Activated naive CD4-positive, alpha-beta T cell (primary cell): ENCODE measurements at places on chromosomes 7 and 10.

- DNase-seq, result no peak
Observed at GRCh38 chr10:8790390-8790789, 735.9 kb downstream of the GATA3 start.

DNA sequence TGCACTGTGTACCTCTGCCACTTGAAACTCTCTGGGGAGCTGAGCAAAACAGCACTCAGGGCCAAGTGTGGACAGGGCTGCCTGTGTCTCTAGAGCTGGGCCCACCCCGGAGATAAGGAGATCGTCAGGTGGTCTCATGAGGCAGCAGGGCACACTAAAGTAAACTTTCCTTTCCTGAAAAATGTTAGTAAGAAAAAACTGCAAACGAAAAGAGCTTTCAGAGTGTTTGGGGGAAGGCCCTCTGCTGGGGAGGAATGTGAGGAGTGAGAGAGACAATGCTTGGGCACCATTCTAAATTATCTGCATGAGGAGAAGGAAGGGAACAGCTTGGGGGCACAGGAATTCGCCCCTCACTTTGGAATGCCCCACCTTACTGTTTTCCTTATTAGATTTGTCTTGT, 127.7 kb downstream of the ATXN7L1 start:
- no peak for DNase-seq

- DNase-seq, result no peak
Observed at GRCh38 chr10:97314671-97315070, 4.4 kb upstream of the FRAT1 start.

DNA sequence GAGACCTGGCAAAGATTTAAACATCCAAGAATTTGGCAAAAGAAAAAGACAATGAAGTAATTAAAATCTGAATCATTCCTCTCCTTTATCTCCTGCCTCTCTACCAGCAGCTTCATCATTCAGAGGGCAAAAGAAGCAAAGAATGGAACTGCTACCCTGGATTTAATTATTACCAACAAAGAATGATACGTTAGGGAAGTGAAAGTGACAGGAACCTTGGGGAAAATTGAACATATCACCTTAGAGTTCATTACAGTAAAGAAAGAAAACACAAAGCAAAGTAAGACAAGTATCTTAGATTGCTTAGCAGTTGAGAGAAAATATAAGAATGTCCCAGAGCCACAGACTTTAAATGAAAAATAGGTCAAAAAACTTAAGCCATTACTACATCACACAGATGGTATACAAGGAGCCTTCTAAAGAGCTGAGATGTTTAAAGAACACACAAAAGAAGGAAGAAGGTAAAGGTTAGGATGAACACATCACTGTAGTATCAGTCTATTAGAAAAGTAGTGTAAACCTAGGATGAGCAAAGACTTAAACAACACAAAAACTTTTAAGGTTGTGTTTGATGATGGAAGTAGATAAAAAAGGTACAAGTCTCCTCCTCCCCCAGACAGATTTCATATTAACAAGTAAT, 17.5 kb downstream of the CTNNA3 start:
- DNase-seq, result no peak

GRCh38 chr10:133318494-133319127, 9.9 kb downstream of the ZNF511 start:
- DNase-seq, result peak; percentile 46

DNA sequence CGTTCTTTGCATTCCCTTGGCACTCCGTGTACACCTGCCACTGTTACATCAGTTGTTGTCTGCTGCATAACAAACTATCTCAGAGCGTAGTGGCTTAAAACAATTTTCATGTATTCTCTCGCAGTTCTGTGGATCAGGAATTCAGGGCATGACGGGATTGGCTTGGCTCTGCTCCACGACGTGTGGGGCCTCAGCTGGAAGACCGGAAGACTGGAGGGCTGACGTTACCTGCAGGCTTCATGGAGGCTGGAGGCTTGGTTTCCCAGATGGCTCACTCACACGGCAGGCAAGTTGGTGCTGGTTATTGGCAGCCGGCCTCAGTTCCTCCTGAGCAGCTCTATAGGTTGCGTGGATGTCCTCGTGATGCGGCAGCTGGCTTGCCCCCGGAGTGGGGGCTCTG, 25.5 kb downstream of the NYAP1 start:
- DNase-seq, result no peak

DNA sequence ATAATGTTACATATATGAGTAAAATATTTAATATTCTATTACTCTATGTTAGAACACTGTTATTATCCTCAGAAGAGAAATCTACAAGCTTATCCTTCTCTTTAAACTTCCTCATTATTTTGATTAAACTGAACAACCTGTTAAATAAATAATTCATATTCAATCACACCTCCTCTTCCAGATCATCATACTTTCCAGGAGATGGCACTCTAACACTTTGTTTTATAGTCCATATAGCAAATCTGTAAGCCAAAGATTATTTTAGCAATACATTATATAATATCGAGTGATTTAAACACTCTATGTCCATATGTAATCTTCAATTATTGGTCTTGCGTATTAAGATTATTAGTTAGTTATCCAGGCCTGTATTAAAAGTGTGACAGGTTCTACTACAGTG, 694.1 kb downstream of the ANKRD7 start:
- DNase-seq, result no peak

DNA sequence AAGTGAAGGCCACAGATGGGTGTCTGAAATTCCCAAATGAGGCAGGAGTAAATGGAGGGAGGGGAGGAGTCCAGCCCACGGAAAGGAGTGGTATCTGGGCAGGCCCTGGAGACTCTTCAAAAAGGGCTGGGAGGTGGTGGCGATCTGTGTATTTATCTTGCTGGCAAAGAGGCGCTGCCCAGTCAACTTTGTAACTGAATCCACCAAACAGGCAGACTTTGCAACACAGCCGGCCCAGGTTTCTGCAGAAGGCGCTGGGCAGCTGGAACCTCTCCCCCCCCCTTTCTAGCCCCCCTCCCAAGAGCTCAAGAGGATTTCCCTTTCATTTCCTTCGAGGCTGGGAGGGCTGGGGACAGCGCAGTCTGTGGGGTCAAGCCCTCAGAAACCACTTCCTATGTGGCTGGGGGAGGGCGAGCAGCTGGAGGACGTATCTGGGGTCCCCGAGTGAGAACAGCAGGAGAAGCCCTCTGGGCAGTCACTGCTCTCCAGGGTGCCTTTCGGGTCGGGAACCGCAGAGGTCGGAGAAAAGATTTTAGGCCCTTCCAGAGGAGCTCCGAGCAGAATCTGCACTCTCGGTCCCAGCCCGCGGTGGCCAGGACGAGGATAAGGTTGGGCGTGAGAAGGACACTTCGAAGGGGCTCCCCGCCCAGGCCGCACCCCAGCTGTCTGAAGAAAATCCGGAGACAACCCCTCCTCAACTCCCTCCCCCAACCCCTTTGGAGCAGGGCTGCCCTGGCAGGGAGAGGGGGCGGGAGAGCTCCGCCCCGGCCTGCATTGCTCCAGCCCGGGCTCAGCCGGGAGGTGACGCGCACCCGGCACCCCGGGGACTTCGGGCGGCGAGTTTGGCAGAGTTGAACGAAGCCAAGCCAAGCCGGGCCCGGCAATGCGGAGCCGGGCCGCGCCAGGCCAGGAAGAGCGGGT, 965 bp downstream of the ZCCHC24 start:
- peak; percentile 17 for DNase-seq

DNA sequence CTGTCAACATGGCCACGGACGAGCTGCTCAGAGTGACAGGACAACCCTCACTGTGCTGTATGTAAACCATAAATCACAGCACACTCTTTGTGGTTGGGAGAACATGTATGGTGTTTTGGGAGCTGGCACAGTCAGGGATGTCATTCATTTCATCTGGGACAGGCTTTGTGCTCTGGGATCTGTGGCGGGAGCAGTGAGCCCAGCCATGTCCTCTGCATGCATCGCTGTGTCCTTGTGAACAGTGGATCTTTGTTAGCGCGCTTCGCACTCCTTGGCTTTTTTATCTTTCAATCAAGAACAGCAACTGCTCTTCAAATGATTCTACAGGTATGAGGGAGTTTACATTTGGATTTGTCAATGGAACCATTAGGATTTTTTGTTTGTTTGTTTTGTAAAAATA, 7.1 kb downstream of the CCM2 start:
- DNase-seq, result no peak

- no peak for DNase-seq
Observed at GRCh38 chr10:126841341-126841895, 63.8 kb upstream of the DOCK1 start.

DNA sequence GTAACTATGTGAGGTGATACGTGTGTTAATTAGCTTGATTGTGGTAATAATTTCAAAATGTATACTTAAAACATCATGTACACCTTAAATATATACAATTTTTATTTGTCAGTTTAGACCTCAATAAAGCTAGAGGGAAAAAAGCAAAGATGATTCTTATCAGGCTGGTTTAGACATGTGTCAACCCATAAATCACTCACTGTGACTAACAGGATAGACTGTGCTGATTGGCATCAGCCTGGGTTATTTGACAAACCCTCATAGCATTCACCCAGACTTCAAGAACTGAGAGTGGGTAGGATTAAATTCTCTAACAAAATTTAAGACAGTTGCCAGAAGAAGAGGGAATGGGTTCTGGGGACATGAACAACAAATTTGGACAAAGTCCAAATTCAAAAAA, 73.8 kb upstream of the TMEM140 start:
- DNase-seq, result no peak

- DNase-seq, result no peak
Observed at GRCh38 chr7:20200361-20200760, 16.8 kb downstream of the MACC1 start.

- no peak for DNase-seq
Observed at GRCh38 chr10:21020545-21020944, 123.4 kb upstream of the NEBL start.

- no peak for DNase-seq
Observed at GRCh38 chr10:86716466-86716865, 40.0 kb upstream of the BMPR1A start.

GRCh38 chr7:1354661-1355567, 104.4 kb downstream of the MICALL2 start:
- DNase-seq, result no peak

- DNase-seq, result no peak
Observed at GRCh38 chr7:5773661-5774086, 7.8 kb downstream of the RNF216 start.

DNA sequence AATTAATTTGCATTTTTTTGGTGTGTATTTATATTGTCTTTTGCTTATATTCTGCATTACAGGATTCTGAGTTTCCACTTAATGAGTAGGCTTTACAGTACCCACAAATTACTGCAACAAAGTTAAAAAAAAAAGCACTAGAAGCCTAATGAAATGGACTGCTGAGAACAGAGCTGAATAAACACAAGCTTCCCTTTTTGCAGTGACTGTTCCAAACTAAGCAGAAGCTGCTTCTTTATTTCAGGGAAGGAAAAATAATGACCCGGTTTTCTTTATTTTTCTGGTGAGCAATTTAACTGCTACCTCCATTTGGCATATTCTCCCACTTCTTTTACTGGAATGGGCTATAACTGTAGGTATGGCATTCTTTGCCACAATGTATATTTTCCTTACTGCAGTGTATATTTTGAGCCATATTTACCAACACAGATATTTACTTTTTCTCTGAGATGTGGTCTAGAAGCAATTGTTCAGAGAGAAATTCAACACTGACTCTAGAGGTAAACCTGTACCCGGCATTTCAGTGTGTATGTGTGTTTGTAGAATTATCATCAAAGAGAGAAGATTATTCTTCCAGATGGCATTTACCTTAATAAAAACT, 56.9 kb downstream of the HDAC9 start:
- no peak for DNase-seq

- DNase-seq, result no peak
Observed at GRCh38 chr10:63441404-63441803, 24.4 kb downstream of the JMJD1C start.

DNA sequence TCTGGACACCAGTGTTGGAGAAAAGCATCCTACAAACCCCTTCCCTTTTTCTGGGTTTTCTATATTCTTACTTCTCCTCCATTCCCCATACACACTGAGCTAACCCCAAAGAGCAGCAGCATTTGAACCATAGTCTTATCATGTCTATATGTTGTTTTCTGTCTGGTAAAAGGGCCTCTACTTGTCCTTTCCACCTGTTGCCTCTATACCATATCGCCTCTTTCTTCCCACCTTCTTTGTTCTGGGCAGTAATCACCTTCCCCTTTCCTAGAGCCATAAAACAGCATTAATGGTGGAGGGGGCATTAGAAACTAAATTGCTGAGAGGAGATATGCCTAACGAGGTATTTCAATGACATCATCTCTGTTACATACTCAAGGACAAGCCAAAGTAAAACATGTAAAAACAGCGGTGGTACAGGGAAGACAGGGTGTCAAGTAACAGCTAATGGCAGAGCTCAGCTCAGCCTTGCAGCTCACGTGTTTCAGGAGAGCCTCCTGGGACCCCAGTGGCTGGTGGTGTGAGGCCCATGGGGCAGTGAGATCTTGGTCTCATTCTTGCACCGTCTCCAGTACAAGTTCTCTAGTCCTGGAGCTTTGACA, 20.6 kb downstream of the NPY start:
- DNase-seq, result no peak

- DNase-seq, result no peak
Observed at GRCh38 chr7:122902751-122903495, 16.7 kb upstream of the CADPS2 start.

- no peak for DNase-seq
Observed at GRCh38 chr7:156474241-156474743, 166.3 kb upstream of the RNF32 start.

DNA sequence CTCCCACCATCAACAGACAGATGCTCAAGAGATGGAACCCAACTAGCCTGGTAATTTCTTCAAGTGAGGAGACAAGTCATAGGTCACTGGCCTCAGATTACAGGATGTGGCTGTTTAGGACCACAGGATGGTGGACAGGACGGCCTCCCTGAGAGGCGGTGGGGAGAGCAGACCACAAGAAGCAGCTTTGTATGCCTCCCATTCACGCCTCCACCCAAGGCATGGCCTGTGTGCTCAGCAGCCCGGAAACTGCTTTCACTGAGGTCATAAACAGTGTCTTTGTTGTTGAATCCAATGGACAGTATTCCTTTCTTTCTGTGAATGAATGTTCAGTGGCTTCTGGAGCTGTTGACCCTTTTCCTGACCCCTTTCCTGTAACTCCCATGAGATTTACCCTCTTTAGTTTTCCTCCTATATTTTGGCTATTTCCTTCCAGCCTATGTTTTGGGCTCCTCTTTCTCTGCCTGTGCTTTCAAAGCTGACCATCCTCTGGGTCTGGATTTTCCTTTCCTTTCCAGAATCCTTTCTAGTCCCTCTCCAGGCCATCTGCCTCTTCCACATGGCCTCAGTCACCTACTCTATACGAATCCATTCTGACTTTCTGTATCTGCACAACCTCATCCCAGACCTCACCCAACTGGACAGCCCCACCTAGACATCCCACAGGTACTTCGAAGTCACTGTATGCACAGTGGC, 32.4 kb upstream of the INPP5F start:
- DNase-seq, result no peak

- no peak for DNase-seq
Observed at GRCh38 chr7:83677180-83677866, 28.4 kb upstream of the SEMA3E start.

- DNase-seq, result no peak
Observed at GRCh38 chr10:75980419-75981002, 549.1 kb downstream of the LRMDA start.

- DNase-seq, result no peak
Observed at GRCh38 chr7:152588350-152588749, 87.6 kb downstream of the XRCC2 start.

GRCh38 chr10:49661140-49661856, 18.2 kb upstream of the C10orf53 start:
- no peak for DNase-seq
